ENCODE measurements at places on chromosomes 13 and 19.

GRCh38 chr13:30580852-30581502, 36.7 kb upstream of the USPL1 start:
- no peak for DNase-seq

DNA sequence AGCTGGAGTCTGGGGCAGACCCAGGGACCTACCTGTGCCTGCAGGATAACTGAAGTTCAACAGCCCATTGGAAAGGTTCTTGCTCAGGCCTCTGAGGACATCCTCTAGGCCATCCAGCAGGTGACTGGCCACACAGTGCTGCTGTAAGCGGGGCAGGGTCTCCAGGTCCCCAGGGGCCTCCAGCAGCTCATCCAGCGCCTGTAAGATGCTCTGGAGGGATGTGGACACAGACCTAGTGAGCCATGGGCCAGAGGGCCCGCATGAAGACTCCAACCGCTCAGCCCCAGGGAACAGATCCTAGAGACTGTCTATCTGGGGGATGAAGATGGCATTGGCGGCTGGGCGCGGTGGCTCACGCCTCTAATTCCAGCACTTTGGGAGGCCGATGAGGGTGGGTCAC, 14.0 kb downstream of the ADGRE2 start:
- DNase-seq = no peak

DNA sequence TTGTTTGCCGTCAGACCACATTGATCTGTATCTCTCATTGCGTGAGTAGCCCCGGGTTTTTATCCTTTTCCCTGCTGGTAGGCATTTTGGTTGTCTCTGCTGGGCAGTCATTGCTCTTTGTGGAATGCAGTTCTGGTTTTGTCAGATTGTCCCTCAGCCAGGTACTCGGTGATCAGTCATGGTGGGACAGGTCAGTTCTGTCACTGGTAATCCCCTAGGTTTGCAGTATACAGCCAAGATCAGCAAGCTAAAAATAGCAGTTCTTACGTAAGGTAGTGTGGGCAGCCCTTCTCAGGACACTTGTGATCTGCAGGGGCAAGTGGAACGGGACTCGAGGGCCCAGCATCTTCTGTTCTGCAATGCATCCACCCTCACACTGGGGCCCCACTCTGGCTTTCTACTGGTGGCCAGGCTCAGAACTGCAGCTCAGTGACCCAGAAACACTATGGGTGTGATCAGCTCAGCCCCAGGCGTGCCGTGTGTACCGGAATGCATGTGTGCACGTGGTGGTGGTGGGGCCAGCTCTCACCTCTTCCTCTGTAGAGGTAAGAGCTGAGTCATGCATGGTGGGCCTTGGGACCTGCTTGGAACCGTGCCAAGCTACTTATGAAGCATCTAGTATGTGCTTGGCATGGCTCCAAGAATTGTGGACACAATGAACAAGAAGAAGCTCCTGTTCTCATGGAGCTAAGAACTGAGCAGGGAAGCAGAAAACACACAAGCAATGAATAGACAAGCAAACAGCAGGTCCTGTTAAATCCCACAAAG, 6.3 kb downstream of the PLEKHF1 start:
- DNase-seq = peak; percentile 98

- no peak for DNase-seq
Observed at GRCh38 chr13:76854894-76855293, 31.3 kb downstream of the KCTD12 start.

- DNase-seq = no peak
Observed at GRCh38 chr13:27728271-27728670, 64.0 kb upstream of the GSX1 start.

- DNase-seq = no peak
Observed at GRCh38 chr13:110559429-110559943, 2.0 kb downstream of the RAB20 start.

DNA sequence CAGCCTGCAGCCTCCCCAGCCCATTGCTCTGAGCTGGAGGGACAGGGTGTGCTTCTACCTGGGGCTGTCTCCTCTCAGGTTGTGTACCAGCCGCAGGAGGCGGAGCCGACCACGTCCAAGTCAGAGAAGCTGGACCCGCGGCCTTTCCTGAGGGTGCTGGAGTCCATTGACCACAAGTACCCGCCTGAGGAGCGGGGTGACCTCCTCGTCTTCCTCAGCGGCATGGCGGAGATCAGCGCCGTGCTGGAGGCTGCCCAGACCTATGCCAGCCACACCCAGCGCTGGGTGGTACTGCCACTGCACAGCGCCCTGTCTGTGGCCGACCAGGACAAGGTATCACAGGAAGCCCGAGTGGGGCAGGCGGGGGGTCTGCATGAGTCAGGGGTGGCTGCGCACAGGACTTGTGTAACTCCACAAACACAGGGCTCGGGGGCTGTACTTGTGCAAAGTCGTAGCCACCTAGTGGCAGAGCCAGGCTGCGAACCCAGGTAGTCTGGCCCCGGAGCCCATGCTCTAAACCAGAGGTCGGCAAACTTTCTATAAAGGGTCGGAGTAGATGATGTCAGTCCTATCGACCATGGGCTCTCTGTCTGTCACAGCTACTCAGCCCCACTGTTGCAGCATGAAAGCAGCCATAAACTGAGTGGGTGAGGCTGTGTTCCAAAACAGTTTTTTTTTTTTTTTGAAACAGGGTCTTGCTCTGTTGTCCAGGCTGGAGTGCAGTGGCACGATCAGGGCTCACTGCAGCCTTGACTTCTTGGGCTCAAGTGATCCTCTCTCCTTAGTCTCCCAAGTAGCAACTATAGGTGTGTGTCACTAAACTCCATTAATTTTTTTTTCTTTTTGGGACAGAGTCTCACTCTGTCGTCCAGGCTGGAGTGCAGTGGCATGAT, 8.9 kb downstream of the DHX34 start:
- no peak for DNase-seq

DNA sequence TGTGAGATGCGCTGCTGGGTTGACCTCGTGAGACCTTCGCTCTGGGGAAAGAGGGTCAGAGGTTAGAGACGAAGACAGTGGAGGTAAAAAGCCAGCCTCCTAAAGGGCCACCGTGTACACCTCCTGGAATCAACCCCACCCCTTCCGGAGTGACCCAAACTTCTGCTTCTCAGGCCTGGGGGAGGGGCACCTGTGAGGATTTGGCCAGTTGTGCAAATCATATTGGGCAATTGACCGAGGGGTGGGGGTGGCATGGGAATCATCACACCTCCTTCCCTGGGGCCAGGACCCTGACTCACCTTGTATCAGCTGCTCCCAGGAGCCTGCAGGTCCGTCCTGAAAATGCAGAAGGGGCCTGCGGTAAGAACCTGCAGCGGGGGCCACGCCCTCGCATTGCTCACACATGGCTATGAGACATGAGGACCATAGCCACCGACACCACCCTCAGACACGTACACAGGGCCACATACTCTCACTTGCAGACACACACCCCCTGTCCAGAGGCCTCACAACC, 2.8 kb downstream of the TNFSF14 start:
- DNase-seq = peak; percentile 59

GRCh38 chr13:52896827-52897659, 48.6 kb upstream of the PCDH8 start:
- DNase-seq = no peak
